ENCODE measurements at places on chromosomes 11 and 22. TPM values are rescaled to one million over a fixed set of nuclear protein-coding genes. Genes with fewer than 3 reads are reported as not detected.

Gene KLHL35
- 0.58 TPM for polyA plus RNA-seq

Gene C1QTNF5
- polyA plus RNA-seq, result 22.5 TPM

DNA sequence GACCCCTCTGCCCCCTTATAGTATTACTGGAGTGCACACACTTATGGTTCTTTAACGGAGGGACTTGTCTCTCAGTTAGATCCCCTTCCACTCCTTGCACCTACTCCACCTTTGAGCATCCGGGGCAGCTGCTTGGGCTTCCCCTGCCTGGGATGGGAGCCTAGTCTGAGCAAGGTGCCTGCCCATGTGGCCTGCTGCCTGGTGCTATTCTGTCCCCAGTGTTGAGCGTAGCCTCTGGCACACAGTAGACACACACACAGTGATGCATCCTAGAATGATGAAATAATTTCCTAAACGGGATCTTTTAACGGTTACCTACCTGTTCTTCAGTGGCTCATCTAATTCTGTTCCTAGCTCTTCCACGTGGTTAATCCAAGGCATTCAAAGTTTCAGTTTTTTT is 22.4 kb downstream of the PPFIA1 start:
- DNase-seq, result no peak

DNA sequence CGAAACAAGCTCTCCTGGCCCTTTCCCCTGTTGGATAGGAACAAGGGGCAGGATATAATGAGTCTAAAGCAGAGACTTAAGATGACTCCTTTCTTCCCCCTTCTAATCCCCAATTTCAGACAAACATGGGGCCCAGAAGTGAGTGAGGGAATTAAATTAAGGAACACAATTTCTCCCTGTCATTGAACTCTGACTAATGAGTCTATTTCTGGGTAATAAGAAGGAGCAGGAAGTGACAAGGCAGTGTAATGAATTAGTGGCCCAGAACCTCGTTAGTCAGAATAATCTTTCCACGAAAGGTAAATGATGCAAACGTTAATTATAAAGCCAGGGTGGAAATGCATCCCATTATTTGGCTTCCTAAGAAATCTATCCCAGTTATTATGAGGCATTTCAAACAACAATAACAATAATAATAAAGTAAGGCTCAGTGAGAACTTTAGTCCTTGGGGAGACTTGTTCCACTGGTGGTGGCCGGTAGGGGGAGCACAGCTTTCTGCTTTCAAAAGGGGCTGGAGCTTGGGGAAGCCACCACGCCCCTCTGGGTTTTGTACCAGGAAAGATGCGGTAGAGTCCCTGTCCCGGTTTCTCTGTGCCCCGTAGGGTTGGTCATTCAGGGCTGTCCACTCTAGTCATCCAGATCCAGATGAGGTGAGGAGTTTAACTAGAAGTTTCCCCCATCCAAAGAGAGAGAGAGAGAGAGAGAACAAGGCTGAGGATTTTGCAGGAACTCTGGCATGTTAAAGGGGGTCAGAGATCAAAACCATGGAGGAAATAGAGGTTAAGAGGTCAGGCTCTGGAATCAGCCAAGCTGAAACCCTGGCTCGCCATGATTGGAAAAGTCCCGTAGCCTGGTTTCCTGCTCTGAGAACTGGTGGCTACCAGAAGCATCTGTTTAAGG is 298.3 kb downstream of the NTM start:
- DNase-seq, result no peak

DNA sequence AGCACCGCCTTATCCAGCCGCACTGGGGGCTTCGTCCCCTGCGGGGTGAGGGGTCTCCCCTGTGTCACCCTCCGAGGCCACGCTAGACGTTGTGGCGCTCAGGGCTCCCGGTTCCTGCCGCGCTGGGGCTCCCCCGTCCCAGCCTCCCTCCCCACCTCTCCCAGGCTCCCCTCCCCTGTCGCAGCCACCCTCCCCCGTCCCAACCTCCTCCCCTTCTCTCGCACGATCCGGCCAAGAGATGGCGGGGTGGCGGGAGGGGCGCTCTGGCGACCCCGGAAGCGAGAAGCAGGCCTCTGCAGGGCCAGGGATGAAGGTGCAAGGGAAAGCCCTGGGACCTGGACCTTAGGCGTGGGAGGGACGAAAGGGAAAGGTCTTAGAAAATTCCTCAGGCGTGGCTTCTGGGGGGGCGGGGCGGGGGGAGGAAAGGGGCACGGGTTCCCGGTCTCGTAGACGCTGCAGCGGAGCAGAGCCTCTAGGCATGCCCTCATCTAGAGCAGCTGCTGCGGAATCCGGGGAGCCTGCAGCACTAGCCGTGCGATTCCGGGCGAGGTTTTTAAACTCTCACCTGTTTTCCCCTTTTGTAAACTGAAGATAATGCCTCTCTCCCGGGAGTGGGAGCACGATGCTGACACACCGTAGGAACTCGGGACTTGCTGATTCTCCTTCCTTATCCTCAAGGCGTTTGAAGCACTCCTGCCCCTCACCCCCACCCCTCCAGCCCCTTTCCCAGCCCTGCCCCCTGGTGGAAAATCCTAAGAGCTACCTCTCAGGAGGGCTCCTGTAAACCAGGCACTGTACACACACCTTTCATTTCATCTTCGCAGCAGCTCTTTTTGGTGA is 14.4 kb downstream of the KCNJ5 start:
- no peak for DNase-seq

- DNase-seq, result no peak
Measured at GRCh38 chr11:68989936-68990606, 9.3 kb upstream of the MRGPRD start.

Measured in right renal cortex interstitium (tissue), 3 donors.